ENCODE measurements at places on chromosomes 1 and 21.

- no peak for DNase-seq
Observed at GRCh38 chr1:2452201-2452931, 23.7 kb upstream of the PLCH2 start.

DNA sequence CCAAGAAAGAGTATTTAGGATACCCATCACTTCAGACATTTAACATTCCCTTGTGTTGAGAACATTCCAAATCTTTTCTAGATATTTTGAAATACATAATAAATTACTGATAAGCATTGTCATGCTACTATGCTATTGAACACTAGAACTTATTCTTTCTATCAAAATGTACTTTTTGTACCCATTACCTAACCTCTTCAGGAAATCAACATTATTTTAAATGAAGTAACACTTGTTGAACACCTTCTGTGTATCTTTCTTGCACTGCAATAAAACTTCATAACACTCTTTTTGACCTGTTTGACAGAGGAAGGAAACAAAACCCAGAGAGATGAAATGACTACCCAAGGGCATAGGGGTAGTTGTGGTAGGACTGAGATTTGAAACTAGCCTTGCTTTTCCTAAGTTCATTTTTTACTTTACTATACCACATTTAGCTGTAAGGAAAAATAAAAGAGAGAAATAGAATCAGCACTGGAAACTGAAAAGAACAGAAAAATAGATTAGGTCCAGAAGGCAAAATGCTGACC lies 99.4 kb downstream of the UCHL5 start:
- no peak for DNase-seq

- DNase-seq = no peak
Observed at GRCh38 chr1:30798389-30799232, 41.0 kb upstream of the LAPTM5 start.

DNA sequence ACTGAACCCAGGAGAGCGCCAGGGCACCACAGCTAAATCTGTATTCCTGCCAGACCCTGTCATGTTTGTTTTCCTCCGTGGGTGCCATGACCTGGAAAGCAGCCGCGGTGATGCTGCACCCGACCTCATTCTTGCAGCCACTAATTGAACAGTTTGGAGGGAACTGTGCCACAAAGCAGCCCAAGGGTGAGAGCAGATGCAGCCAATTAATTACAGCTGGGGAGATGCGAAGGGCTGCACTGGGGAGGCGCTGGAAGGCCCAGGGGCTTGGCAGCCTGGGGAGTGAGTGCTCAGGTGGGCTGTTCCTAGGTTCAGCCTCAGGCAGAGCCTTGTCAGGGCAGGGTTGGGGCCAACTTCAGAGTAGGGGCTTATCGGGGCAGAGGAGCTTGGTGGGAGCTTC lies 158.4 kb upstream of the CD34 start:
- no peak for DNase-seq

DNA sequence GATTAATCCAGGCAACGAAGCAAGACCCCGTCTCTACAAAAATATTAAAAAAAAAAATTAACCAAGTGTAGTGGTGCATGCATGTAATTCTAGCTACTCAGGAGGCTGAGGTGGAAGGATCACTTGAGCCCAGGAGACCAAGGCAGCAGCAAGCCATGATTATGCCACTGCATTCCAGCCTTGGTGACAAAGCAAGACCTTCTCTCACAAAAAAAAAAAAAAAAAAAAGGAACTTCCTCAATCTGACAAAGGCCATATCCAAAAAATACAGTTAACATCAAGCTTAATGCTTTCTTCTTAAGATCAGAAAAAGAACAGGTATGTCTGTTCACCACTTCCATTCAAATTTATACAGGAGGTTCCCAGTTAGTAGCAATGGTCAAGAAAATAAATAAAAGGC lies 54.4 kb downstream of the EVI5 start:
- no peak for DNase-seq

DNA sequence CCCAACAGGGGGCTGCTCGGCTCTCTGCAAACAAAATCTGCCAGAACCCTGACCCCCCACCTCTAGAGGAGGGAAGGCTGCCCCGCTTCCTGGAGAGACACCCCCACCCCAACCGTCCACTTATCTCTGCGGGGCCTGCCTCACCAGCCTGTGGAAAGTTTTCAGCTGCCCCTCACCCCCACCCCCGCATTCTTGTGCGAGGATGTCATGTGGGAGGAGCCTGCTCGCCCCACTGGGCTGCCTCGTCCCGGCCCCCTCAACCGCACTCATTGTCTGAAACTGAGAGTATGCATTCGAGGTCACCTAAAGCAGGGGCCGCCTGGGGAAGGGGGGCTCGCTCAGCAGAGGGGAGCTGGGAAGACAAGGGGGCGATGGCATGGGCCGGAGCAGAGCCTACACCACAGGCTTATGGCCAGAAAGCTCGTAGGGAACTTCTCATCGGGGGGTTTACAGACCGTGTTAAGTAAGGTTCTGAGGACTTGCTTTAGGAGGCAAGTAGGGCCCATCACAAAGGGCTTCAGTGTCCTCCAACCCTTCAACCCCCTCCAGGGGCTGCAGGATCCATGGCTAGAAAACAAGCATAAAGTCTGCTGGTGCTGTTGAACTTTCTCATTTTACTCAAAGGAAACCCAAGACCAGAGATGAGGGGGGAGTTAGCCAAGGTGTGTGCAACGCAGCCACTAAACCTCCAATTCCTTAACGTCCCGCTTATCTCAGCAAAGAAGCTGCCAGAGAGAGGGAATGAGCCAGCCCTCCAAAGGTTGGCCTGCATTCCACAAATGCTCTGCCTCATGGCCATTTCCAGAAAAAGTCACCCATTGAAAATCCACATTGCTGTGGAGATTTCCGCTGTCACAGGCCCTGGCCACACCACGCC lies 9.4 kb downstream of the EPHA2 start:
- DNase-seq = peak; percentile 66

GRCh38 chr1:74693473-74693872 lies 19.9 kb upstream of the ERICH3 start:
- DNase-seq = no peak

- DNase-seq = no peak
Observed at GRCh38 chr1:209809611-209810010, 3.7 kb upstream of the IRF6 start.

DNA sequence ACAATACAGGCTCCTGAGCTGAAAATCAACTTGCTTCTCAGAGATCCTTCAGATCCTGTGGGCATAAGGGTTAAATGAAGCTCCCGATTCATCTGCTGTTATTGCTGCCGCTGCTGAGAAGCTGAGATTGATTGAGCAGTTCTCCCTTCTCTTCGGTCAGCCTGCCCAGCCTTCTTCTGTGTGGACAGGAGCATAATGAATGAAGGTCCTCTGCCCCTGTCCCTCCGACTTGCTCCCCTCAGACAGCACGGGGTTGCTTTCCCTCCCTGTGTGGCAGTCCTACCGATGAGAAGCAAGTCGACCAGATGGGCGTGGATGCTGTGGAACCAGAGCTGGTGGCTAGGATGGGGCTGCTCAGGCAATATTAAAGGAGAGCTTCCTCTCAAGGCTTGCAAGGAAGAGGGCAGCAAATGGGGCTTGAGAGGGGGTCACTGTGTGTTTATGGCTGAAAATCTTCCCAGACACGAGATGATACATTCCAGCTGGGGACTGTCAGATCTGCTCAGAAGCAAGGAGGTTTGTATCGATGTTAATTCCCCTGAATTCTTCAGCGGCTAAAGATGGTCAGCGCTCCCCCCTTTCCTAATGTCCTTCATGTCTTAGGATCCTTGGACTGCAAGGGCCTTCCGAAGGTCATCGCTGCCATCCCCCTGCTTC lies 63.9 kb upstream of the GOLT1A start:
- DNase-seq = no peak

DNA sequence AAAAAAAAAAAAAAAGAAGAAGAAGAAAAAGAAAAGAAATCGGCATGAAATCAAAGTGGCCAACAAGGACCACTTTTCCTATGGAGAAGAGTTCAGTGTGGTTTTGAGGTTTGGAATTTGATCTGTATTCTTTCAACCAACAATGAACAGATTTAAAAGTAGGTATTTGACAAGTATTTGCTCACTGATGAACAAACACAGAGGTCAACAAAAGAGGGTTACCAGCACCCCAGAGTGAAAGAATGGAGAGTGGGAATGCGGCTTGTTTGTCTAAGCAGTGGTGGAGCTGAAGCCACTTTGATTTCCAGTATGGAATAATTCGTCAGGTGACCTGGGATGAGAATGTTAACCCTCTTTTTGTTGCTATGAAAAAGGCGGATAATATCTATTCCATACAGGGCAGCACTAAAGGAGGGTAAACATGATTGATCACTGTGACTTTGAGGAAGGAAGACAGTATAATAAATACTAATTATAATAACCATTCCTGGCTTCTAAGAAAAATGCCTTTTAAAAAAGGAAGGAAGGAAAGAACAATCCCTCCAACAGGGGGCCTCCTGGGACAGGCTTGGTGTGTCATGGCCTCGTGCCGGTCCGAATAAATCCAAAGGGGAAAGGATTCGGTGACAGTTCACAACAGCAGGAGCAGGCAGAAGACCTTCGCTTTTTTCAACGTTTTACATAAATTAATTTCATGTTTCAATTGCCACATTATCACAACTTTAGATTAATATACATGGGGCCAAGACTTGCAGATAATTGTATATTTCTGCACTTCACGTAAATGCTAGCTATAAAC lies 37.2 kb upstream of the SIM2 start:
- DNase-seq = no peak

- DNase-seq = no peak
Observed at GRCh38 chr21:16676391-16676790, 836.5 kb upstream of the CXADR start.

DNA sequence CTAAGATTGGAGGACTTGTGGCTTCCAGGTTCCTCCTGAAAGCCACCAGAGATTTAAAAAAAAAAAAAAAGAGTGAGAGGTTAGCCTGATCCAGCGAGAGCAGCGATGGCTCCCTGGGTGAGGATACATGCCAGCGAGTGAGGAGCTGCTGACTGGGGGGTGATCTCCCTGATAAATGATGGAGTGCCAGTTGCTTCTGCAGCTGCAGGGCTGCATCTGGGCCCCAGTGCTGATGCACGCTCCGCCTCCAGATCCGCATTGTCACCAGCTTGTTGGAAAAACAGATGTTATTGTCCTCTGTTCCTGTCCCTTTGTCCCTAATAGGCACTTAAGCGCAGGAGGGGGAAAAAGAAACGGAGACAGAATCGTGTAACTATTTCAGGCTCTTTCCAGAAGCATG lies 28.6 kb downstream of the UBIAD1 start:
- DNase-seq = no peak

GRCh38 chr1:89735479-89735878 lies 85.4 kb upstream of the LRRC8D start:
- no peak for DNase-seq

- DNase-seq = no peak
Observed at GRCh38 chr1:217076902-217077301, 353.7 kb upstream of the ESRRG start.

- DNase-seq = no peak
Observed at GRCh38 chr1:71950579-71950978, 331.8 kb downstream of the NEGR1 start.

DNA sequence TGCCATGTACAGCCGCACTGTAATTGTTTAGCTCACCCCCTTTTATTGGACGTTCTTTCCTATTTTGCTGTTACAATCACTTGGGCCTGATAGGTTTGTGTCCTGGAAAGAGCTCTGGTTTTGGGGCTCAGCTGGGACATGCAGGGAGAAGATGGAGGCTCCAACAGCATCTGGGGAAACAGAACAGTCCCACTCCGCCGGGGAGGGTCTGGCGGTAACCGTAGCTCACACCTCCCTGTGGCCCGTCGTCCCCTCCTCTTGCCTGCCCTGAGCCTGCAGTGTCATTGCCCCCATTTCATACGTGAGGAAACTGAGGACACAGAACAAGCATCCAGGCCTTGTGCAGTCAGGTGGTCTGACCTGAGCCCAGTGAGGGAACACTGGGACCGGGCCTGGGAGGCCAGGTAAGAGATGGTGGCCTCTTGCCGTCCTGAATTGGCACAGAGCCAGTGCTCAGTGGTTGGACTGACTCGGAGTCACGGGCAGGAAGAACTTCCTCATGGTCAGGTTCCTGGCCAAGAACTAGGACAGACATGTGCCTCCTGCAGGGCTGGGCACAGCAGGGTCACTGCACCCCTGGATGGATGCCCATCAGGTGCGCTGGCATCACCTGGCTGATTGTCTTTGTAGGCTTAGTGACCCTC lies 41.8 kb downstream of the S100B start:
- no peak for DNase-seq

DNA sequence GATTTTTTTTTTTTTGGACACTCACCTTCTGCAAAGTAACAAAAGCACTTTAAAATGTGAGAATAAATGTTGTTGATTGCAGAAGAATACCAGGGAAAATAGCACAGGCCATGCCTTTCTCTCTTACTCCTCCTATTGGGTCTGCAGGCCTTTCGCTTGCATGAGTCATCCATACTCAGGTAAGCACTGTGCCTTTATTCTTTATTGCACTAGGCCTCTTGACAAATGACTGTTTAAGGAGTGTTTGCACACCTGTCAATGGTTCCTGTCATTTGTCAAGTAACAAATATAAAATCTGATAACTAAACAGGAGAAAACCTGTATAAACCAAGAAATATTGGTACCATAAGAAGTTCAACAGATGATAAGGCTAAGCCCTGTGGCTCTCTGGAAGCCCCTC lies 106.5 kb downstream of the RGS7 start:
- no peak for DNase-seq

DNA sequence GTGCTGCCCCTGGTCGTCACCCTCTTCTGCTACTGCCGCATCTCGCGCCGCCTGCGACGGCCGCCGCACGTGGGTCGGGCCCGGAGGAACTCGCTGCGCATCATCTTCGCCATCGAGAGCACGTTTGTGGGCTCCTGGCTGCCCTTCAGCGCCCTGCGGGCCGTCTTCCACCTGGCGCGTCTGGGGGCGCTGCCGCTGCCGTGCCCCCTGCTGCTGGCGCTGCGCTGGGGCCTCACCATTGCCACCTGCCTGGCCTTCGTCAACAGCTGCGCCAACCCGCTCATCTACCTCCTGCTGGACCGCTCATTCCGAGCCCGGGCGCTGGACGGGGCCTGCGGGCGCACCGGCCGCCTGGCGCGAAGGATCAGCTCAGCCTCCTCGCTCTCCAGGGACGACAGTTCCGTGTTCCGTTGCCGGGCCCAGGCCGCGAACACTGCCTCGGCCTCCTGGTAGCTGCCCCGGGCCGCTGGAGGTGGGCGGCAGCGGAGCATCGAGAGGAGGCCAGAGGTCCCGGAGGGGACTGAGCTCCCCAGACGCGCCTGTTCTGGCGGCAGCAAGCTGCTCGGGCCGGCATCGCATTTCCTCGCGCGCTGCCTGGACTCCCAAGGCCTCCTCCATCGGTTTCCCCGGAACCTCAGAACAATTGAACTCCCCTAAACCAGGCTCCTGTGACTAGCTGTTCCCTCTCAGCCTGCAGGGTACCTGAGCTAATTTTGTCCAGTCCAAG lies 1.1 kb downstream of the GPR25 start:
- peak; percentile 30 for DNase-seq
